ENCODE measurements at places on chromosomes 3 and 15.

- no peak for DNase-seq
Measured at GRCh38 chr3:5319454-5319853, 131.9 kb downstream of the EDEM1 start.

DNA sequence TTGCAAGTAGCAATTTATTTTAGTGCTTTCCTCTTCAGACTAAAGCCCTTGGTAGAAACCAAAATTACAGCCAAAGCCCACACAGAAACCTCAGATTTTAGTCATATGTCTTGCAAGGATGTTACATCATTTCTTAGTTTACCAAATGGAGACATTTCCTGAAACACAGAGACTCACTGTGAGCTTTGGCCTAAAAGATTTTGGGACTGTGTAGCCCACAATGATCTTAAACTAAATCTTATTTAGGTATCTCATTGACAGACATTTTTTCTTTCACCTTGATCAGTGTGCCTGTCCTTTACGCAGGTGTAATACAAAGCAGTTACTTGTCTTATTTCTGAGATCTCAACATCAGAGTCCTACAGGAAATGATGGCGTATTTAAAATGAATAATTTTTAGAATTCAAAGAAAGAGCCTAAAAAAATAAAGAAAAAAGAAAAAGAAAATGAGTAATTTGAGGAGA lies 27.8 kb upstream of the AP4E1 start:
- no peak for DNase-seq

GRCh38 chr3:134353171-134353825 lies 20.9 kb downstream of the AMOTL2 start:
- no peak for DNase-seq

GRCh38 chr3:28667646-28668621 lies 319.3 kb upstream of the AZI2 start:
- DNase-seq = peak; percentile 51

DNA sequence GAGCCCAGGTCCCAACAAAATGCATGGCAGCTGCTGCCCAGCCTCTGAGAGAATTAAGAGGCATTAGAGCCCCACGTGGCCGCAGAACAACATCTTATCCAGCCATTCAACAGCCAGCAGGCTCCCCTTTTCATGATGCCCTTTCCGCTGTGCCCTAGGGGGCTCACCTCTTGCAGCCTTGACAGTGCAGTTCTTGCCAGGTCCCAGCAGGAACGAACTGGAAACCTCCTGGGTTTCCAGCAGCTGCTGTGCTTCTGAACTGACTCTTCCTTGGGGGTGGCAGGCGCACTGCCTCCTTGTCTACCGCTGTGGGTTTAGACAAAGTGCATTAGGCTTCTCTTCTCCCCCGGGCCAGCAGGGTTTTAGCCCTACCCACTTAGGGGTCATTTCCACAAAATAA lies 85.2 kb downstream of the FAM174B start:
- no peak for DNase-seq

DNA sequence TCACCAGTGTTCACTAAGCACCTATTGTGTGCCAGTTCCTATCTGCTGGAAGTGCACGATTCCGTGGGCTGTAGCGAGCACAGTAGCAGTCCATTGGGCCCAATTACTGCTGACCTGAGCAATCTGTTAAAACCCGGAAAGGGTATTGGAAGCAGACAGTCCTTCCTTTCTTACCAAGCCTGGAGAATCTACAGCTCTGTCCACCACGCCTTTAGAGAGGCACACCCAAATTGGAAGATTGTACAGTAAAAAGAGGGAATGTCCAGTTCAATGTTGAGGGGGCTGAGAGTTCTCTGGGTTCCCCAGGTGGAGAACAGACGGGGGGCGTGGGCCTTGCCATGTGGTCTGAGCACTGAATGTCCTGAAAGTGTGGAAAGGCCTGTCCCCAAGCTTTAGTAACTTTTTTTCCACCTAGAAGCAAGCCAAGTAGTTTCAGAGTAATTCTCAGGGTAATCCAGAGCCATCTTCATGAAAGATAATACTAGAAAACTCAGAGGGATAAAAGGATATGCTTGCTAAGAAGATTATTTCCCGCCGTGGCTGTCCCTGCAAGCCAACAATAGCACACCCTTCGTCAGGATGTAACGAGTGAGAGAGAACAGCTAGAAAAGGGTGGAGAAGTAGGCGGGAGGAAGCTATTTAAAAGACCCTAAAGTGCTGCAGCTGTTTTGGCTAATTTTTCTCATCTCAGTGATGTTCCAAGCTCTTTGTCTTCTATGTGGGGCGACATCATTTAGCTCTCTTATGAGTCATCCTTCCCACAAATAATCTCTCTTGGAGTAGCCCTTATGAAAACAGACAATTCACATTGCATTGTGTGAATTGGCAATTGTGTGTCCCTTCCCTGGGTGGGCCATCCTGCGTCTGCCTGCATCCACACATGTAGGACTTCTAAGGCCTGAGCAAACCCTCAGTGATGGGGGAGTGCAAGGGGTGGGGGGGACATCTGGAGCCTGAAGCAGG lies 181.0 kb downstream of the ATG7 start:
- DNase-seq = no peak

DNA sequence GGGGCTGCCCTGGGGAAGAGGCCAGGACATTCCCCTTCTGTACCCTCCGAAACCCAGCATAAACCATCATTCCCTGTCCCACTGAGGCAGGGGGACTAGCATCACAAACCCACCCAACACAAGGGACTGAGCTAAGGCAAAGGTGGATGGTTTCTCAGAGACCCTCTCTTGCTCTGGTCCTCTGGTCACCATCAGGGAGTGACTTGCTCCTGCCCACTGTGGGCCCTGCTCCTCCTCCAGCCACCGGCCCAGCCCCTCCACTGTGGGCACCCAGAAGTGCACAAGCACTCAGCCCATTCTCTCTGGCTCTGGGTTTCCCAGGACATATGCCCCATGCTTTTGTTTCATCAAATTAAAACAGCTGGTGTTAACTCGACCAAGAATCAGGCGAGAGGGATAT lies 44.9 kb downstream of the PTH1R start:
- no peak for DNase-seq

GRCh38 chr3:129766135-129766534 lies 127.4 kb downstream of the TMCC1 start:
- DNase-seq = no peak

DNA sequence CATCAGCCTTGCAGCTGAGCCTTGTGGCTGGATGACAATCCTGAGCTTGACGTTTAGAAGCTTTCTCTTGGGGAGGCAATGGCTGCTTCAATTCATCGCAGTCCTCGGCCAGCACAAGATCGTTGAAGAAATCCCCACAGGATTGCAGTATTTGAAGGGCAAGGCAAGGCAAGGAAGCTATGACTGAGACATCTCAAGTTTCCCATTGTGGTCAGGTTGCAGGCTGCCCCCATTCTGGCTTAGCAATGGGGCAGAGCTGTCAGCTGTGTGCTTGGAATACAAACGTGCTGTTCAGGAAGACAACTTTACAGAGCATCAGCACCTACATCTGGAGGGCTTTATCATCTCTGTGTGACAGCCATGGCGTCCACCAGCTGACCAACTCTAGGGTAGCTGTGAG lies 275.9 kb upstream of the TBL1XR1 start:
- no peak for DNase-seq

GRCh38 chr3:101635954-101636798 lies 40.8 kb downstream of the ZBTB11 start:
- no peak for DNase-seq

DNA sequence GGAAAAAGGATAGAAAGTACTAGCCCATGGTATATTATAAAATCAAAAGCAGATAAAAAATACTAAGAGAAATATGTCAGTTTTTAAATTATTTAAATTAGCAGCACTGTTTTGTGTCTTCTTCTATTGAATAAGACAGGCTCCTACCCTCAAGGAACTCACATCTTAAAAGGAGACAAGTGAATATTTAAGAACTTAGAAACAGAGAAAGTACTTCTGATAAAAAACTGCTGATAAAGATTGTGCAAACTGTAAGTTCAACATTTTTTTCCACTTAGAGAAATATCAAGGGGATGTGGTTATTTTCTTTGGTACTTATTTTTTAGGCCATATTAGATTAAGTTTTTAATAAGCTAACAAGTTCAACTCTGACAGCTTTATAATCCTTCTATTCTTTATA lies 3.0 kb upstream of the ANKRD28 start:
- no peak for DNase-seq

DNA sequence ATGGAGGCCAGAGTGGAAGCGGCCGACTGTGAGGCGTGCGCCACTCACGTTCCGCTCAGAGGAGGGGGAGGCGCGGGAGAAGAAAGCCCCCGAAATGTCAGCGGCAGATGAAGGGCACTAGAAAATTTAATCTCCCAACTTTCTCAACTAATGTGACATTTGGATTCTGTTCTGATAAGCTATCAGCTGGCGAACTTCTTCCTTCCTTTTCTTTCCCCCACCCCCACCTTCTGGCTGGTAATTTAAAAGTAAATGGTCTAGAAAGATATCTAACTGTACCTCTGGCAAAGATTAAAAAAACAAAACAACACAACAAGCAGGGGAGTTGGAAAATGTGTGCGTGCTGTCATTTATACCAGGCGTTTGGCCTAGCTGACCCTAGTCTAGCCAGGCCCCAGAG lies 26.4 kb upstream of the TMEM115 start:
- no peak for DNase-seq

GRCh38 chr3:17481116-17481515 lies 261.3 kb downstream of the TBC1D5 start:
- DNase-seq = no peak

- DNase-seq = no peak
Measured at GRCh38 chr3:52318186-52318816, 2.2 kb downstream of the DNAH1 start.

DNA sequence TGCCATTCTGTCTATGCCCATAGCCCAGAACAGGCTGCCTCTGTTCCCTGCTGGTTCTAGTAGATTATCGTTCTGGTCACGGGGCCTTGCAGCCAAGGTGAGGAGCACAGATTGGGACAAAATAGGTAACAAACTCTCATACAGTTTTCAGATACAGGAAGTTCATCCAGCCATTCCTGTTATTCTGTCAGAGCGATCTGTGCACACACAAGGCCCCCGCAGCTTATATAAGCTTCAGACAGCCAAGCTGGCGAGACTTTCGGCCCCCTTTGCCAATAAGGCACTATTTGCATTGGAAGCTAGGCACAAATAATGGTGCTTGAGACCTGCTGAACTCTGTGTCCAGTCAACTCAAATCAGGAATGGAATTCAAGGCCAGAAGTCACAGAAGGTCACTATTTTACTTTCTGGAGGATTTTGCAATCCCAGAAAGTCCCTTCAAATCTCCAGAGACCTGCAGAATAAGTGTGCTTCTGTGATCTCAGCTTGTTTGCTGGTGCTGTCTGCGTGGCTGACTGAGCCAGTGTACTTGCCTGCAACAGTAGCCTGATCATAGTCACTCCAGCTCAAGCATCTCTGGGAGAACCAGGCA lies 69.4 kb downstream of the BFSP2 start:
- DNase-seq = no peak

DNA sequence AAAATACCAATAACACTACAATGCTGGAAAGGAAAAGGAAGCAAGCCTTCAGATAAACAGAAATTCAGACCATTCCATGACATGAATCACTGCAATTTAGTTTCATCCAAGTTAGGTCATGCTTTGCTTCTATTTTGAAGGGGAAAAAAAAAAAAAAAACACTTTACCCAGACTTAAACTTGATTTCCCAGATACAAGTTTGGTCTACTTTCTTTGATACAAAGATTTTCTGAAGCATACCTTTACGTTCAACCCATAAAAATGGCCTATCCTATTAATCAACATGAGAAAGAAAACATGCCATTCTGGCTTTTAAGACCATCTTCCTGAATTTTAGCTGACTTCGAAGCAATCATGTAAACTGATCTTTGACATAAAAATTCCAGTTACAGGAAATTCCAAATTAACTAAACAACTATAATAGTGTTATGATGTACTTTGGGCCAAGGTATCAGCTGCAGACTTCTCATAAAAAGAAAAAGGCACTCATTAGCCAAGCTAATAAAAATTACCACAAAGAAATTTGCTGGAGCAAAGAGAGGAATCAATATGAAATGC lies 12.6 kb downstream of the OSBPL10 start:
- DNase-seq = no peak

- no peak for DNase-seq
Measured at GRCh38 chr15:74844319-74845207, 1.6 kb upstream of the ULK3 start.

DNA sequence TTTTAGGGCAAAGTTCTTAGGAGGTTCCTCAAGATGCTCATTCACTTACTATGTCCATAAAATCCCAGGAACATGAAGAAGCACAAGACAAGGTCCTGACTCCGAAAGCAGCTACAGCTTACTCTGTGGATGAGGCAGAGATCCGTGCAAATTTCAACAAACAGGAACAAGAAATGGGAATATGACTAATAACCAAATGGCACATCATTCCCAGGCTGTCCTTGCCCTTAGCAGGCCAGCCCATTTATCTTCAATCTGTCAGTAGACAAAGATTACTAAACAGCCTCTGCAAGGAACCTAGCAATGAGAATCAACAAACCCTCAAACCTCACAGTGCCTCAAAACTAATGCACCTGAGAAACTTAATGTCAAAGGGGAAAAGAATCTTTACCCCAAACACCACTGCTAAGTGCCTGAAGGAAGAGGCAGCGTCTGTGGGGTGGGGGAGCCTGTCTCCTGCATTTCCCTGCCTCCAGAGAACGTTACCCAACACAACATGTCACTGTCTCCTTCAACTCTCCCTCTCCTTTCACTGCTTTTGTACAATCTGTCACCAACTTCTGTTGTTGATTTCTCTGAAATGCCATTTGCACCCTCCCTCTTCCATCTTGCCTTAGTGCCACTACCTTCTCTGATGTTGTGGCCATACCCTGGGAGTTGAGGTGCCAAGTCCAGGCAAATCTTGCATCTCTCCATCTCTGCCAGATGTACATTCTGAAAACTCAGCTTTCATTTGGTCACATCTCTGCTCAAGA lies 4.8 kb downstream of the TNFAIP8L3 start:
- no peak for DNase-seq

GRCh38 chr3:54882129-54882833 lies 45.6 kb downstream of the LRTM1 start:
- no peak for DNase-seq

- DNase-seq = no peak
Measured at GRCh38 chr3:41141433-41142167, 57.7 kb upstream of the CTNNB1 start.

DNA sequence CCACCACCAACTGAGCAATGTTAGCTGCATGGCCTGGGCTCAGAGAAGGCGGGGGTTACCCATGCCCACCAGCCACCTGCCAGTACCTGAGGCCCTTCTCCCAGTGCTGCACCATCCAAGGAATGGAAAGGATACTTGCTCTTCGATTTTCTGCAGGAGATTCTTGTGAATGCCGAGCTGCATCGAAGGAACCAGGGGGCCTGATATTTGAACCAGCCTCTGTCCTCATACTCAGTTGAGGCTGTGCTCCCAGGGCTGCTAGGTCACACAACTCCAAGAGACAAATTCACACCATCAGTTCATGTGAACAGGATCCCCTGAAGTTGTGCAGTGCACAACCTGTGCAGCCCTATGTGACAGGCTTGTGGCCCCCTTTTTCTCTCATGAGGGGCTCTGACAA lies 18.0 kb downstream of the PLA2G4F start:
- no peak for DNase-seq

GRCh38 chr3:58141766-58142345 lies 68.9 kb downstream of the DNASE1L3 start:
- DNase-seq = no peak

- no peak for DNase-seq
Measured at GRCh38 chr3:122688996-122689395, 8.4 kb downstream of the PARP14 start.

Measured in DMS153 (cell line).